Esophagus squamous epithelium (tissue), 5 donors: ENCODE measurements at places on chromosomes 3 and 15.

DNA sequence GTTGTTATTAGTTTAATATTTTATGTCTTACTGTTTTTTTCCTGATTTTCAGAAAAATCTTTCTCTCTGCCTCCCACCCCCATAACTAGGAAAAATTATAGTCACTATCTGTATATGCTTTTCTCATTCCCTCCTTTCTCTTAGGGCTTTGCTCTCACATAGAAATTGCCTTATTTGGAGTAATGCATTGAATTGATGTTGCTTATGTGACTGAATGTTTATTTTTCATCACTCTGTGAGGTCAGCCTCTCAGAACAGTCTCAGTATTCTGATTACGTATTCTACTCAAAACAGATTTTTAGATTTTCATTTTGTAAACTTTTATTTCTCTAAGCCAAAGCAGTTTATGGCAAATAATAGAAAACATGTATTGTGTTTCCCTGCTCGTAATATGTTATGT is 121.0 kb downstream of the SLMAP start:
- no peak for DNase-seq

- DNase-seq, result no peak
Observed at GRCh38 chr15:88658972-88659931, 20.4 kb downstream of the ISG20 start.

GRCh38 chr3:48569400-48569799 is 5.8 kb upstream of the UCN2 start:
- DNase-seq, result no peak

DNA sequence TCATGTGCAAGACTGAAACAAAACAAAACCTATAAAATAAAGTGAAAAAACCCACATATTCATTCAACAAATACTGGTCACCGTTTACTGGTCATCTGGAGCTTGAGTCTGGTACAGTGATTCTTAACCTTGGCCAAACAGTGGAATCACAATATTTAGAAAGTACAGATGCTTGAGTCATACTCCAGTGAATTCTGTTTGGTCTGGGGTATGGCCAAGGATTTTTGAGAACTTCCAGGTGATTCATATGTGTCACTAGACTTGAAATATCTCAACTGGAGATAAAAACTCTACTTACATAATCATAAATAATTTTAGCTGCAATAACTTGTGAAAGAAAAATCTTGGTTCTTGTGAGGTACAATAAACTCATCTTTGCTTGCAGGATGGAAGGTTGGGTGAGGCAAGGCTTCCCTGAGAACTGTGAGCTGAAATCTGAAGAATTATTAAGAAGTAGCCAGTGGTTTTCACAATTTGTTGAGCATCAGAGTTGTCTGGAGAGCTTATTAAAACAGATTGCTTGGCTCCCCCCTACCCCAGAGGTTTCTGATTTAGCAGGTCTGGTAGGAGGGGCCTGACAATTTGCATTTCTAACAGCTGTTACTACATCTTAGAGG is 9.6 kb downstream of the NEK11 start:
- no peak for DNase-seq

- no peak for DNase-seq
Observed at GRCh38 chr15:68609629-68610028, 30.8 kb downstream of the CORO2B start.

DNA sequence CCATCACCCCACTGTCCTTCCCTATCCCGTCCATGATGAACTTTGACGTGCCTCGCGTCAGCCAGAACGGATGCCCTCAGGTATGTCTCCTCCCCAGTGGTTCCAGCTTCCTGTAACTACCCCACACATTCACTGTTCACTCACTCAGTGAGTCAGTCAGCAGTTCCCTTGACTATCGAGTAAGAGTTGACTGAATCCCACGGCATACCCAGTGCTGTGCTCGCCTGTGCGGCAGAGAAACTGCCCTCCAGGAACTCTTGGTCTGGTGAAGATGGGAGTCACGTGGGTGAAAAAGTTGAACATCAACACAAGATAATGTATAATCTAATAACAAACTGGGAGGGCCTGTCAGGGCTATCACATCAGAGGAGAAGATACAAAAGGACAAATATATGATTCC is 36.7 kb downstream of the CCDC33 start:
- no peak for DNase-seq

DNA sequence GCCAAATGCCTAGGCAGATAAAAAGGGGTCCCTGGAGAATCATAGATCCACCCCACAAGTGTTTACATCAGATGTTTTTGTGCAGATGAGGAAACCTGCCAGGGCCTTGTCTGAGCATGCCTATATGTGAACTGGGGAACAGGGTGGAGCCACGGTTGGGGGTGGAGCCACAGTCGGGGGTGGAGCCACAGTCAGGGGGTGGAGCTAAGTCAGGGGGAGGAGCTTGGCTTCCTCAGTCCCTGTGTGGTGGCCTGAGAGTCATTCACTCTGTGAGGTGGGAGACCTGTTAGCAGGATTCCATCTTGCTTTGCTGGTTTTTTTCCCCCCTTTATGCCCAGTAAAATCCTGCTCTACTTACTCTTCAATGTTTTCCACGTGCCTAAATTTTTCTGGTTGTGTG is 57.8 kb upstream of the TGFBR2 start:
- no peak for DNase-seq

GRCh38 chr3:121601212-121601812 is 8.1 kb downstream of the FBXO40 start:
- DNase-seq, result no peak

DNA sequence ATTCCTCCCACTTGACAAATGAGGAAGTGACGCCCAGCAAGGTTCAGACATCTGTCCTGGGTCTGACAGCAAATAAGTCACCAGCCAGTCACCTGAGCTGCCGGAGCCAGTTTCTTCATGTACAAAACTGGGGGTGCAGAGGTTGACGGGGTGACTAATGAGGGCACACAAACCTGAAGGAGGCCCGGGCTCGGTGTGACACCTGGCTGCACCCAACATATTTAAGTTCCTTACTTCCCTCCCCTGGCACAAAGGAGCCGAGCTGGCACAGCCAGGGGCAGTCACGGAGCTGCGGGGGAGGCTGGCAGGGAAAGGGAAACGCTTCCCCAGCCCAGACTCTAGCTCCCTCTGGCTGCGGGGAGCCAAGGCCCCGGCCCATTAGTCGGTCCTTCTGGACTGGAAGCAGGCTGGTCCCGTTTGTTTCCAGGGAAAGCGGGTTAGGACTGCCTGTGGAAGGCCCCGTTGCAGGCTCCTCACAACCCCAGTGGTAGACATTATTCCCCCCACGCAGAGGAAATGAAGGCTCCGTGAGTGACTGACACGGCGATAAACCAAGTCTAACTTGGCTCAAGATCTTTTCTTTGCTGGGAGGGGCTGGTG is 2.3 kb downstream of the FBXL22 start:
- DNase-seq, result peak; percentile 29

DNA sequence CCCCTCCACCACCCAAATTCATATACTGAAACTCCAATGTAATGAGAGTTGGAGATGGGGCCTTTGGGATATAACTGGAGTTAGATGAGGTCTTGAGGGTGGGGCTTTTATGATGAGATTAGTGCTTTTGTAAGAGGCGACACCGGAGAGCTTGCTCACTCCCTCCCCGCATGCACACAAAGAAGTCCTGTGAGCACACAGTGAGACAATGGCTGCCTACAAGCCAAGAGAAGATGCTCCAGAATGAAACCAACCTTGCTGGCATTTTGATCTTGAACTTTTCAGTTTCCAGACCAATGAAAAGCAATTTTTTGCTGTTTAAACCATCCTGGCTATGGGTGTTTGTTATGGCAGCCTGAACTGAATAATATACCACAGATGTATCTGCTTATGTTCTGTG is 109.0 kb downstream of the SAMMSON start:
- DNase-seq, result no peak

DNA sequence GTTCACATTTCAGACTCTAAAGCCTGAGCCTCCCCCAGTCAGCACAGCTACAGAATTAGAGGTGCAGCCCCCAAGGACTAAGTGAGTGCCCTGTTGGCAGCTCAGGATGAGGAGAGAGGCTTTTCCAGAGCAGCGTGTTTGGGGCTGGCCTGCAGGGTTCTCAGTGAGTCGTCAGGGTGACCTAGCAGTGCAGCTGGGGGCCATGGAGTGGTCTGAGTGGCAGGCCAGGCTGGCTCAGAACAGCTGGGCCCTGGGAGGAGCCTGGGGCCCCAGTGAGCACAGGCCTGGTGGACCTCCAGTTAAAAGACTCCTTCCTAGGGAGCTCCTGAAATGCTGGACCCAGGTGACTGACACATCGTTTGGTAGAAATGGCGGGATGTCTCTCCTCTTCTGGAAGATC is 108.3 kb downstream of the SLC49A4 start:
- no peak for DNase-seq

GRCh38 chr3:36124118-36124796 is 256.0 kb upstream of the STAC start:
- no peak for DNase-seq

DNA sequence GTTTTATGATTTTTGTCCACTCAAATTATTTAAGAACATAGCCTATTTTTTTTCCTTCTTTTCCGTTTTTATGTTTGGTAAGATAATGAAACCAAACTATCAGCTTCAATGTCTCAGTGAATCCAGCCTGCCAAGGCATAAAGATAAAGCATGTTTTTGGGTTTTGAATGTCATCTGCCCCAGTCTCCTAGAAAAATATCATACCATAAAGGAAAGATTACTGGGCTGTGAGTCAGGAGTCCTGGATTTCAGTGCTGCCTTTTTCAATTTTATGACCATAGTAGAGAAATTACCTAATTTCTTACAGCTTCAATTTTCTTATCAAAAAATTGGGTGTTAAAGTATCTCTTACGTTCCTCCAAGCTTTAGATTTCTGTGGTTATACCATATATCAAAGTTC is 87.5 kb downstream of the GAP43 start:
- no peak for DNase-seq
